ENCODE measurements at places on chromosomes 6 and 20.

DNA sequence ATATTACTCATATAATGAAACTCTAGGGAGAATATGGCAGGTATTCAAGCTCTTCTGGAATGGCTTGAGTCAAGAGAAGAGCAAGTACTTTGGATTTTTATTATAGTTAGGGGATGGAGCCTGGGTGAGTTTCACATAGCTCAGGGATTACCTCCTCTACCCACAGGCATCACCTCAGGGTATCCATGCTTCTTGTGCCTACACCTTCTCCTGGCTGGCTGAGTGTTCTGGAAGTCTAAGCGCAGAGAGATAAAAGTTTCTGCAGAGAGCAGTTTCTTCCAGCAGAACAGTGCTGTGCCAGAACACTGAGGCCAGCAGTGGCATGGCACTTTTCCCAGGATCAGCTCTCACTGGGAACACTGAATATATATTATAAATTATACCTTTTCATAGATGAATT, 199.7 kb upstream of the KCNQ5 start:
- no peak for DNase-seq

DNA sequence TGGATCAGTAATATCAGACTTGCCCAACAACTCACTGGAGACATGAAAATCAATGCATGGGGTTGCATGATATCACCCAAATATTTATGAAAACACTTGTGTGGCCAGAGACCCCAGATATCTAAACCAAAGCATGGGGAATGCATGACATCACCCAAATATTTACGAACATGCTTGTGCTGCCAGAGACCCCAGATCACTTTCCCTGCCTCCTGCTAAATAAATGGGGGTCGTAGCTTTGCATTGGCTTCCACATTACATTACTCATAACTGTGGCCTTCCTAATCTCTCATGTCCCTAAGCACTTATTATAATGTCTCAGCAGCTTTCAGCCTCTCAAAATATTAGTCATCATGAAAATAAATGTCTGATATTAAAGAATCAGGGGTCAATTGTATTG, 838.0 kb upstream of the DEFB115 start:
- no peak for DNase-seq

DNA sequence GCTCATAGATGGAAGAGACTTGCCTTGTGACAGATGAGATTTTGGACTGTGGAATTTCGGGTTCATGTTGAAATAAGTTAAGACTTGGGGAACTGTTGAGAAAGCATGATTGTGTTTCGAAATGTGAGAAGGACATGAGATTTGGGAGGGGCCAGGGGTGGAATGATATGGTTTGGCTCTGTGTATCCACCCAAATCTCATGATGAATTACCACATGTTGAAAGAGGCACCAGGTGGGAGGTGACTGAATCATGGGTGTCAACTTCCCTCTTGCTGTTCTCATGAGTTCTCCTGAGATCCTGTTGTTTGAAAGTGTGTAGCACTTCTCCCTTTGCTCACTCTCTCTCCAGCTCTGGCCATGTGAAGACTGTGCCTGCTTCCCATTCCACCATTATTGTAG, 17.9 kb downstream of the AHI1 start:
- no peak for DNase-seq

DNA sequence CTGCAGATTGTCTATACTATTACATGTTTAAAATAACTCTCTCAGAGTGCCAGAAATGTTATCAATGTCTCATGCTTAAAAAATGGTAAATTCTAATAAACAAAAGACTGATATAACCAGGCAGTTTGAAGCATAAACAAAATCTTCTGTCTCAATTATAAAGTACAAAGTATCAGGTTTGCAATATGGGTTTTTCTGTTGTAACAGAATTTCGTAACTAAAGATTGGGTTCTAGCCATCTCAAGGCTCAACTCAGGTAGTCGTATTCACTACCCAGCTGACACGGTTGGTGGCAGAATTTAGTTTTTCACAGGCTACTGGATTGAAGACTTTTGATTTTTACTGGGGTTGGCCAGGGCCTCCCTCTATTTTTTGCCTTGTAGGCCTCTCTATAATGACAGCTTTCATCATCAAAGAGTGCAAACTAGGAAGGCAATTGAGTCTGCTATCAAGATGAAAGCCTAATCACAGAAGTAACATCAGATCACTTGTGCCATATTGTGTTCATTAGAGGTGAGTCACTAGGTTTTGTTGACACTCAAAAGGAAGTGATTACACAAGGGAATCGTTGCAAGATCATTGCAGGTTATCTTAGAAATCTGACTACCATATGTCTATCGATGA, 3.6 kb downstream of the CYP39A1 start:
- DNase-seq, result no peak

GRCh38 chr6:150098155-150098554, 29.2 kb upstream of the ULBP3 start:
- no peak for DNase-seq

GRCh38 chr20:23200914-23201313, 114.8 kb upstream of the CD93 start:
- DNase-seq, result no peak

DNA sequence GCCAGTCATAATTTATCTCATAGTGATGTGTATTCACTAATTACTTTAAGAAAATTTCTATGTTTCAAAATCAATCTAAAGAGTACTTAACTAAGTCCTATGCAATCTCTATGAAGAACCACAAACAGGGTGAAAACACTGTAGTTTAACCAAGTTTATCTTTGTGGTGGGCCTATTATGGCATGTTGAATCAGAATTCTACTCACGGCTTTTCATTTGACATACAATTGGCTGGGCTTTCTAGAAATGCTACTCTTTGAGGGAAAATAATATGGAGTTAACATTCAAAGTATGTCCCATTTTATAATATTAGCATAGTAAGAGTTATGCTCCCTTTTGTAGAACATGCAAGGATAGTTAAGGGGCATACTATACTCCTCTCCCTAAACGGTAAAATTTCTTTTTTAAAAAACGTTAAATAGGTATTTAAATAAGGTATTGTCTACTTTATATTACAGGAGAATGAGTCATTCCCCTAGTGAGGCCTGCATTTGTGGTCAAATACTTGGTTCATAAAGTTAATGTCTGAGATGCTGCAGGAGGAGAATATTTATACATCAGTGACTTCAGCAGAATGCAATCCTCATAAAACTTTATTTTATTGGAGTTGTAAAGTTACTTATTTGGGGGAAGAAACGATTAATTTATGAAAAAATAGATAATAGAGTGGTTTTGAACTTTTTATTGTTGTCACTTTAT, 1.8 kb downstream of the MOXD1 start:
- no peak for DNase-seq

DNA sequence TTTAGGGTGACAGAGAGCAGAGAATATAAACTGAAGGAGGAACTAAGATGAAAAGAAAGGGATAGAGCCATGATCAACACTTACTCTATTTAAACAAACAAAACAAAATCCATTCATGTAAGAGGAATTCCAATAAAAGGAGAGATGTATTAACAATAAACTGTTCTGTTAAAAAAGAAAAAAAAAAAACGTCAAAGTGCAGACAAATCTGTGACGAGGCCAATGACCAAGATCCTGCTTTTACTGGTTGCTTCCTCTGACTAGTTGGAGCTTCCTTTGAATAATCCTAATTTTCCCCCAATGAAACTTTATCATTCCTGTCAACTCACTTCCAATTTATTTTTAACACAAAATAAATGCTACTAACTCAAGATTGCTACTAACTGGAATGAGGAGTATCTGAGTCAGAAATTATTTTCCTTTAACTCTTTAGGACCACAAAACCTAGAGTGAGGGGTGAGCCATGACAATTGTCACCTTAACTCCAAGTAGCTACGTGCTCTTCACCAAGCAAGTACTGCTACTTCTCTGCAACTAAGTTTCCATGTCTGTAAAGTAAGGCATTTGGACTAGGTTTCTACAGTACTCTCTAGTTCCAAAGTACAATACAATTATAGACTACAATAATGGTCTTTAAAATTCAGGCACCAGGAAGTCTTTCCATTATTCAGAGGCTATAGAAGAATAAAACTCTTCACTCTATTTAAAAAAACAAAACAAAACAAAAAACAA, 152.0 kb downstream of the PTPRK start:
- DNase-seq, result no peak

DNA sequence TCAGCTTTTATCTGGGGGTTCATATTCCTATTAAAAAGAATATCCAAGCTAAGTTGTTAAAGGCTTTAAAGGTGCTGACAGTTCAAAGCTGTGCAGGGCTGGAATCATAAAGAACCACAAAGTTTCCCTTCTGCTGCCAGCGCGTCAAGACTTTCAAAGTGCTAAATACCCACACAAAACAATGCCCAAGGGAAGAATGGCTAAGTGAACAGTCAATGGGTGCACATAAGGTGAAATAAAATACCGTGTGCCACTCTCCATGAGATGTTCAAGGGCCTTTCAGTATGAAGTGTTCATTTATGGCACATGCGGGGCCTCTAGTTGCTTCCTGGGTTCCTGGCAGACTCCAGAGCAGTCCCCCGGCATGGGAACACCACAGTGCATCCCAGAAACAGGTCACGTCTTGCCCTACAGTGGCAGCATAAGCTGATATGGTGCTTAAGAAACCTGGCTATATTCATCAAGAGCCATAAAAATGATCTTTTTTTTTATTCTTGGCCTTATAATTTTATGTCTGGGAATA, 14.1 kb downstream of the TXNDC5 start:
- no peak for DNase-seq

DNA sequence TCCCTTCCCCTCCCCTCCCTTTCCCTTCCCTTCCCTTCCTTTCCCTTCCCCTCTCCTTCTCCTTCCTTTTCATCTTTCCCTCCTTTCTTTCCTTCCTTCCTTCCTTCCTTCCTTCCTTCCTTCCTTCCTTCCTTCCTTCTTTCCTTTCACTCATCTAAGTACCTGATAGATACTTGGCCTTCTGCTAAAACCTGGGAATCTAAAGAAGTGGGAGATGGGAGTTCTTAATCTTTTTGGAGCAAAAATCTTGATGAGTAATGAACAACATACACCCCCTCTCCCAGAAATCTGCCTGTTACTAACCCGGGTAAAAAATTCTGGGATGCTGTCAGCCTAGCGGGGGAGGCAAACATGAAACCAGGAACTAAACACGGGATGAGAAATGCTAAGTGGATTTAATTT, 100.7 kb downstream of the VEGFA start:
- no peak for DNase-seq

- no peak for DNase-seq
Measured at GRCh38 chr6:140867336-140867735, 1265.4 kb upstream of the GJE1 start.

DNA sequence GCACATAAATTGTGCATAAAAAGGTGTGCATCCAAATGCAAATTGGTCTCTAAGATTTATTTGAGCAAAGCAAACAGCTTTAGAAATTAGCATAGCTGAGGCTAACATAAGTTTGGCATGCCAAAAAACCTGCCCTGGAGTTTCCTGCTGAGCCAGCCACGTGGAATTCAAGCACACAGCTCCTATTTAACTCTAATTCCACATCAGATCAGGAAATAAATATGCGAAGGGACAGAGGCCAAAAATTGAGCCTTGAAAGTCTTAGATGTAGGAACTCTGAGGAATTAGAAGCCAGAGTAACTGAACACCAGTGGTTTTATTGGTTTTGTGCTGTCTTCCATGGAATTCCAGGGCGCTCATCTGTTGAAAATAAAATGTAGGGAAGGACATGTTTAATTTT, 19.6 kb downstream of the SOBP start:
- DNase-seq, result no peak

DNA sequence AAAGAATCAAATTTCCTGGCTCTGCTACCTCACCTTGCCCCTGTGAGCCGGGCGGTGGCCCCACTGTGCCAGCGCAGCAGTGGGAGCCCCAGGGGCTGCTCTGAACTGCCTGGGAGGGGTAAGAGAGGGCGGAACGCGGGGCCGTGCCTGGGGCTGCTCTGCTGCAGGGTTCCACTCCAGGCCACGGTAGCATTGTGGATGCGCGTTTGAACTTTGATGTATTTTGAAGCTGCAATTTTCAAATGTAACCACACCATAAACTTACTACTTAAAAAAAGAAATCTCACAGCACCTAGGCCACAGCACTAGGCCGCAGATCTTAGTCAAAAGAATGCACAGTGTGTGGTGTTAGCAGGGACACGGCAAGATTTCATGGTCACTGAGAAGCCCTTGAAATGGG, 57.5 kb downstream of the PRDM1 start:
- DNase-seq, result no peak
